ENCODE measurements at places on chromosomes 5 and 9. TPM values are rescaled to one million over a fixed set of nuclear protein-coding genes. Genes with fewer than 3 reads are reported as not detected.
A peak's percentile ranks its signal among the peaks of the same experiment; 100 is the strongest.

GRCh38 chr9:133339641-133340040, 3.7 kb upstream of the SURF6 start:
- H3K27me3 ChIP-seq, result no peaks in the 10 kb centered on the region
- H3K4me3 ChIP-seq, result no peak overlapping the region
- DNase-seq, result no peak
- peaks cover 68% of the 10 kb centered on the region for H3K36me3 ChIP-seq
- no peak overlapping the region for H3K27ac ChIP-seq

DNA sequence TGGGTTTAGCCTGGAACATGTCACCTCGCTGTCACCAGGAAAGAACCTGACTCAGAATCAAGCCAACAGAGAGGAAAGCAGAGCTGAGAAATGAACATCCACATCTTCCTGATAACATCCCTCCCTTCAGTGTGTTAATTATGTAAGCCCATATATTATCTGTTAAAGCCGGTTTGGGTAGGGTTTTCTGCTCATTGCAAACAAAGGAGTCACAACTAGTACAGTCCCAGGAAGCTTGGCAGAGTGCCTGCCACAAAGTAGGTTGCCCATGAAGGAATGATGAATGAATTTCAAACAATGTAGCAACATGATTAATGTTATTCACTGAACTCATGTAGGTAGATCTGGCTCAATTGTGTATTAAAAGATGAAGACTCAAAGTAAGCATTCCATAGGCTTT, 10.4 kb upstream of the PPARGC1B start:
- H3K4me3 ChIP-seq, result no peak overlapping the region
- no peaks in the 10 kb centered on the region for H3K36me3 ChIP-seq
- no peak for DNase-seq
- no peaks in the 10 kb centered on the region for H3K4me1 ChIP-seq

- DNase-seq, result no peak
- H3K4me1 ChIP-seq, result peaks cover 42% of the 10 kb centered on the region
- H3K27ac ChIP-seq, result peak overlapping the region; percentile 100
Observed at GRCh38 chr9:37464006-37464405, 1.2 kb downstream of the ZBTB5 start.

- no peaks in the 10 kb centered on the region for H3K27me3 ChIP-seq
- H3K4me3 ChIP-seq, result no peak overlapping the region
- no peaks in the 10 kb centered on the region for H3K4me1 ChIP-seq
- no peaks in the 10 kb centered on the region for H3K36me3 ChIP-seq
Observed at GRCh38 chr5:27748847-27749246, 710.5 kb upstream of the CDH9 start.

Gene CDKN2B
- total RNA-seq, result 6.1 TPM

Gene CCDC183
- total RNA-seq, result 1.5 TPM
